ENCODE measurements at places on chromosomes 16 and 17.

DNA sequence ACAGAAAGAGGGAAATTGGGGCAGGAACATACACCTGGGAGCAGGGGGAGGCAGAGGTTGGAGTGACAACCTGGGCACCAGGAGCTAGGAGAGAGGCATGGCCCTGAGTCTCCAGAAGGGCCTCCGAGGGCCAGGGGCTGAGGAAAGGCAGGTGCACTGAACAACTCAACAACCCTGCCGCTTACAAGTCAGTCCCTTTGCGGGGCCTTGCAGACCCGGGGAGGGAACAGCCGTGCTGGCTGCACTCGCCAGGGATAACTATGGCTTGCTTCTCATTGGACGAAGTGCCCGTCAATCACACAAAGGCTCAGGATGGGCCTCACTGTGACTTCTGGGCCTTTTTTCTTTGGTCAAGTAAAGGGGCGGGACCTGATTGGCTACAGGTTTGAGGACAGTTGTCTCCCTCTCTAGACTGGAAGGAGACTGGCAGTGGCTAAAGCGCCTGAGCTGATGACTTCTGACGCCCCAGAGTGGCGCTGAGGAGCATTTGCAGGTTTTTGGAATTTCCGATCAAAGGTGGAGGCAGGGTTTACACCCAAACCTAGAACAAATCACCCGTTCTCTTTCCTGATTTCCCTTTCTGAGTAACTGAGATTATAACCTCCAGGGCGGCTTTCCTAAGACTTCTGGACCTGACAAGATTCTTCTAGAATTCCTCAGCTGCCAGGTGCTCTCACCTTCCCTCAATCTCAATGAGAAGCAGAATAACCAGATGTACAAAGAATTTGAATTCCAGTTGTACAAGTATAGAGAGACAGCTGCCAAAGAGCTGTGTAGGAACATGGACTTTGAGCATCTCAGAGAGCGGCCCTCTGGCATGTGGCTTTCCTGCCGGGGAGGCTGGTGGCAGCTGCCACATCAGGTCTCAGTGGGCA lies 27.6 kb upstream of the ST6GALNAC2 start:
- no peak for DNase-seq

- no peak for DNase-seq
These were observed 28.3 kb downstream of the ALDH3A2 start for GRCh38 chr17:19676896-19677295.

- DNase-seq: no peak
These were observed 81.9 kb upstream of the HNF1B start for GRCh38 chr17:37826497-37827430.

DNA sequence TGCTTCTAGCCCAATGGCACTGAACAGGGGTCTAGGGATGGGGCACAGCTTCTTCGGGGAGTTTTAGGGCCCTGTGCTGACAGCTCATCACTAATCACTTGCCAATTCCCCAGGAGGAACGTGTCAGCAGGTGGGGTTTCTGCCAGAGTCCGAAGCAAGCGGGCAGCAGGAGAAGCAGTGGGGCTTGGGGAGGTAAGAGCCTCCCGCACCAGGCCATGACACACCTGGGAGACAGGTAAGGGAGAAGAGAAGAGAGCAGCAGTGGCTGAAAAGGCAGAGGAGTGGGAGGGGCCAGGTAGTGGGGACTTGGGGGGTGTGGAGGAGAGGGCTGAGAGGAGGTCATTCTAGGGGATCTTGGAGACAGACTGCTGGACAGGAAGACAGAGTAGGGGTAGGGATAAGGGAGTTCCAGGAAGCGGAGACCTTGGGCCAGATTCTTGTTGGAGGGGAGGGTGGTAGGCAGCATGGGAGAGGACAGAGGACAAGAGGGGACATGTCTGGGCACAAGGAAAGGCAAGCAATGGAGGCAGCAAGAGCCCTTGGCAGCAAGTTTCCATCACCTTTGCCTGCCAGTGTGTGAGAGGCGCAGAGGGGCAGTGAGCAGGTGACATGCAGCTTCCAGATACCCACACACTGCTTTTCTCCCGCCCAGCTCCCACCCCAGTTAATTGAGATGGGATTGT lies 4.9 kb downstream of the PHOSPHO1 start:
- no peak for DNase-seq

DNA sequence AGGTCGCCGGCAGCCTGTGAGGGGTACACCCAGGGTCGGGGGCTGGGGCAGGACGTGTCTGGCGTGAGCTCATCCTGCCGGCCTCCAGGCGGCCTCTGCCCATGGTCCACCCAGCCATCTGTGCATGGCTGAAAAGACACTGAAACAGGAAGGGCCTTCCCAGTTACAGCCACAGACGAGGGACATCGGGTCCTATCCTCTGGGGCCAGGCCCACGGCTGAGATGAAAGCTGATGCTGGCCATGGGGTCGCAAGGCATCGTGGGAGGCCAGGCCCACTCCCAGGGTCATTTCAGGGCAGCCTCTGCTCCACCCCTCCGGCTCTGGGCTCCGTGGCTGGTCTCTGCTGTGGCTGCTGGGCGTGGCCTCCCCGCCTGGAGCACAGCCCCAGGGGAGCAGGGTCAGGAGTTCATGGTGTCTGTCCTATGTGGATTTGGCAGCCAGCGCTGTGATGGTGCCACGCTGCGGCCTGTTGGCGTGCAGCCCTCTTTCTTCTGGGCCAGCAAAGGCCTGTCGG lies 16.6 kb upstream of the ATP6V0C start:
- DNase-seq: no peak

DNA sequence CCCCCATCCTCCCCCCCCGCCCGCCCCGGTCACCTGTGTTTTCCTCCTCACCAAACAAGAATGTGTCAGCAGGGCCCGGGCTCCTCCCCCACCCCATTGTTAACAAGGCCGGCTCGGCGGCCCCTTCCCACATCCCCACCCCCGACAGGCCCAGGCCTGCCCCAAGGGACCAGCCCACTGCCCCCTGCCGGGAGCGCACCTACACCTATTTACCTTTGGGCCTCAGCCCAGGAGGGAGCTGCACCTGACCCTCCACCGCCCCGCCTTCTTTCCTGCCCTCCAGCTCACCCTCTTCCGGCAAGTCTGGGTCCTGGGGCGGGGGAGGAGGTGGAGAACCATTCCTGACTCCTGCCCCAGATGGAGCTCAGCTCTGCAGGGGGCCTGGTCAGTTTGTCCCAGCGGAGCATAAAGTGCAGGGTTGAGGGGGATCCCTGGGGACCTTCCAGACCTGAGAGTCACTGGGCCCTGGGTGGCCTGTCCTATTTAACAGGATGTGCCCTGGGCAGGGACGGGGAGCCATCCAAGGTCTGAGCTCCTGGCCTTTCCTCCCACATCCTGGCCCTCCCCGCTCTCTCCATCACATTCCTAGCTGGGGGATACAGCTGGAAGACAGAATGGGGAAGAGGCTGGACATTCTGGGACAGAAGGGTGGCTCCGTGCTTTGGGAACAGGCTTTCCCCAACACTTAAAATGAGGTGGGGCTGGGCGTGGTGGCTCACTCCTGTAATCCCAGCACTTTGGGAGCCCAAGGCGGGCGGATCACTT lies 8.3 kb downstream of the FOXJ1 start:
- no peak for DNase-seq

- DNase-seq: no peak
These were observed 20.0 kb upstream of the PABPN1L start for GRCh38 chr16:88886420-88886844.

DNA sequence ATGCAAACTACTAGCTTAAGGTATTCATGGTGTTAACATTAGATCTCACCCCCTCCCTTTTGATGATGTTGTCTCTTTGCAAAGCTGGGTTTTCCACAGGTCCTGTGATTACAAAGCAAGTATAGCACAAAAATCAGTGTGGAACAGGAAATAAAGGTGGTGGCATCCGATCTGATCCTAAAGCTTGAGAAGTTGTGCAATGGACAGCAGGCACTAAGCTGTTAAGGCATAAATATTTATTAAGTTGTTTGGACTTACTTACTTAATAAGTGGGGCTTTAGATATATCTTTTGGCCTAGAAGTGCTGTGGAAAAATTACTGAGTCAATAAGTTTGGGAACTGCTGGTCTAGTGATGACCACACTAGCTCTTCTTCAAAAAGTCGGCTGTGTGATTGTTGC lies 5.0 kb downstream of the GLP2R start:
- DNase-seq: no peak

- DNase-seq: no peak
These were observed 52.3 kb downstream of the KPNA2 start for GRCh38 chr17:68087851-68088250.

GRCh38 chr17:55818026-55818425 lies 67.2 kb downstream of the PCTP start:
- DNase-seq: no peak

- DNase-seq: no peak
These were observed 24.9 kb downstream of the DUS2 start for GRCh38 chr16:68047987-68048386.

GRCh38 chr17:7313088-7313889 lies 1.9 kb downstream of the GPS2 start:
- DNase-seq: no peak

DNA sequence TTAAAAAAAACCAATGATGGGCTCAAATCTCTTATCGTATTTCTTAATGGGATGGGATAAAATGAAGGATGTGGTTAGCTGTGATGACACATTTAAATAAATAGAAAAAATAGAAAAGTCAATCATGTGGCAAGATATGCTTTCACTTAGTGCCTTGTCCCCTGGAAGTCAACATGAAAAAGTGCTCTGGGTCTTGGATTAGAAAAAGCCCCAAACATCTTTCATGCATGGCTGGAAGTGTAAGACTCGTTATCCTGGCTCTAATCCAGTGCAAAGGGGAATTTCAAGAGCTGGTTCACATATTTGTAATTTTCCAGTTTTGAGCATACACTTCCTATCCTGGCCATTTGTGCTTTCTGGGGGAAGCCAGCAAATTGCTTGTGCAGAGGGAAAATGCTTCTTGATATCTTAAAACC lies 160.9 kb downstream of the MAP2K6 start:
- DNase-seq: no peak

DNA sequence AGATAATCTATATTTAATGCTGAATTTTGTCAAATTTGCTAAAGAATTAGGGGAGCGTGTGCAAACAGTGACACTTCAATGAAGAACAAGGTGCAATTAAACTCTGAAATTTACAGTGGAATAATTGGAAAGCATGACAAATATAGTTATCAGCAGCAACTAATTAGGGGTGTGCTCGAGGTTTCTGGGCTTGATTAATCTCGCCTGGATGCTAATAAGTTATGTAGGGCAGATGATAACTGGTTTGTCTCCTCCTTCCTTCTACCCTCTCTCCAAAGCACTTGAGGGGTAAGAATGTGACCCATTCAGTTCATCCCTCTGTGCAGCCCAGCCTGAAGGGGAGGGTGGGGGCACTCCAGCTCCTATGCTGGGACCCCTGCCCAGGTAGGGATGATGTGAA lies 21.9 kb downstream of the MRM1 start:
- DNase-seq: no peak

GRCh38 chr17:55332296-55333041 lies 67.7 kb downstream of the HLF start:
- DNase-seq: no peak

DNA sequence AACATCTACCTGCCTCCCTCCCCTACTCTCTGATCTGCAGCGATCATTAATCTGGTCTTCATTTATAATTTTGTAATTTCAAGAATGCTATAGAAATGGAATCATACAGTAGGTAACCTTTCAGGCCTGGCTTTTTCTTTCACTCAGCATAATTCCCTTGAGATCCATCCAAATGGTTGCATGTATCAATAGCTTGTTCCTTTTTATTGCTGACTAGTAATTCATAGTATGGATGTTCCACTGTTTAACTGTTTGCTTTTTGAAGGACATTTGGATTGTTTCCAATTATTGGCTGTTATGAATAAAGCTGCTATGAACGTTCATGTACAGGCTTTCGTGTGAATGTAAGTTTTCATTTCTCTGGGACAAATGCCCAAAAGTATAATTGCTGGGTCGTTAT lies 125.2 kb downstream of the USP31 start:
- DNase-seq: no peak

- DNase-seq: no peak
These were observed 5.9 kb downstream of the CORO7 start for GRCh38 chr16:4410335-4411075.

DNA sequence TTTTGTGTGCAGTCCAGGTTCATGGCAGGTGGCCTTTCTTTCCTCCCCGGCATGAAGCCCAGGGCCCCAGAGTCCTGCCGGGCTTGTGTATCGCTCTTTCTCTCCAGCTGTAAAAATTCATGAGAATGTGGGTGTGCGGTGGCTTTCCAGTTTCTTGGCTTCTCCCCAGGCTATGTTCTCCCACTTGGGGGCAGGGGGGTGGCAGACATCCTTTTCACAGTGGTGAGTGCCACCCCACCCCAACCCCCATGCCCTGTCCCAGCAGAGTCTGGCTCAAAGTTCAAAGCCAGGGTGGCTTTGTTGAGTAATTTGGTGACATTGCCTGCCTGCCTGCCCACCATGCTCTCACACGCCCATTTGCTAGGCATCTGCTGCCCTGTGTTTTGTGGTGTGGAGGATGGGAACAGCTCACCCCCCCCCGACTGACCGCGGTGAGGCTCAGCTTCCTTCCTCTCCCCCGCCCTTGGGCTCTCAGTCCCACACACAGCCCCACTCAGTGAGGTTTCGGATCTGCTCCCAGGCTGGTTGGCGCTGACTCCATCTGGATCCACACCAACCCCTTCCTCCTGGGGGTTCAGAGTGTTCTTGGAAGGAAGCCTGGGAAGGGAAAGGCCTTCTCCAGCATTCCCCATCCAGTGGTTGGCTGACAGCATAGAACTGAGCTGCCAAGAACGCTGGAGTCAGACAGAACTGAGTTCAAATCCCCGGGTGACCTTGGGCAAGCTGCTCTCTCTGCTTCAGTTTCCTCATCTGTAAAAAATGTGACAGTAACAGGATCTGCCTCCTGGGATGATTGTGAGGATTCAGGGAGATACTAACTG lies 36.0 kb downstream of the CHD9 start:
- no peak for DNase-seq

GRCh38 chr17:30517786-30518185 lies 40.6 kb downstream of the GOSR1 start:
- DNase-seq: no peak

DNA sequence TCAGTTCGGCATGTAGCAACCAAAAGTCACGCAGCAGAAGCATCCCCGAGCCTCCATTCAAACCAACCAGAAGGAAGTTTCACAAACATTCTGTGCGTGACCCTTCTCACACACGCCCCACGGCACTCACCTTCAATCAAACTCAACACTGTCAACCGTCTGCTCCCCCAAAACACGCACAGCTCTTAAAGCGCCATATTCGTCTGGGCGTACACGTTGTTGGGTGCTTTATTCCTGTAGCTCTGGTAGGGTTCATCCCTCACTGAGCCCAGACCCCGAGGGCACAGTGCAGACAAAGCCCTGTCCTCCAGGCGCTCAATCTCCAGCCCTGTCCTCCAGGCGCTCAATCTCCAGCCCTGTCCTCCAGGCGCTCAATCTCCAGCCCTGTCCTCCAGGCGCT lies 2.2 kb downstream of the RAB40B start:
- no peak for DNase-seq

GRCh38 chr16:67940446-67941089 lies 3.4 kb downstream of the LCAT start:
- DNase-seq: no peak

DNA sequence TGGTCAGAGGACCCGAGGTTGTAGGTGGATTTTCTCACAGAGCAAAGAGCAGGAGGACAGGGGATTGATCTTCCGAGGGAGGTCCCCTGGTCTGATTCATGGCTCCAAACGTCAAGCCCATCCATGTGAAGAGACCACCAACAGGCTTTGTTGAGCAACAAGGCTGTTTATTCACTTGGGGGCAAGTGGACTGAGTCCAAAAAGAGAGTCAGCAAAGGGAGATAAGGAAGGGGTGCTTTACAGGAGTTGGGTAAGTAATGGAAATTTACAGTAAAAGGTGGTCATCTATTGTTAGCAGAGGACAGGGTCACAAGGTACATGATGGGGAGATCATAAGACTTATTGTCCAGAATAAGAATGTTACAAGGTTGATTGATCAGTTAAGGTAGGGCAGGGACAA lies 2285.8 kb downstream of the TP53TG3F start:
- no peak for DNase-seq

GRCh38 chr16:266258-267164 lies 9.2 kb downstream of the RGS11 start:
- DNase-seq: no peak

Measured in CD4-positive, alpha-beta T cell treated with Interleukin-1 beta for 1 hour (primary cell).